ENCODE measurements at places on chromosomes 3 and 15.
A peak's percentile ranks its signal among the peaks of the same experiment; 100 is the strongest.

GRCh38 chr3:59654123-59654479, 604.3 kb upstream of the CFAP20DC start:
- DNase-seq: no peak

- DNase-seq: no peak
Measured at GRCh38 chr3:78268716-78269668, 1229.1 kb downstream of the ROBO2 start.

GRCh38 chr3:4491855-4492207, 1.3 kb upstream of the ITPR1 start:
- DNase-seq: no peak

DNA sequence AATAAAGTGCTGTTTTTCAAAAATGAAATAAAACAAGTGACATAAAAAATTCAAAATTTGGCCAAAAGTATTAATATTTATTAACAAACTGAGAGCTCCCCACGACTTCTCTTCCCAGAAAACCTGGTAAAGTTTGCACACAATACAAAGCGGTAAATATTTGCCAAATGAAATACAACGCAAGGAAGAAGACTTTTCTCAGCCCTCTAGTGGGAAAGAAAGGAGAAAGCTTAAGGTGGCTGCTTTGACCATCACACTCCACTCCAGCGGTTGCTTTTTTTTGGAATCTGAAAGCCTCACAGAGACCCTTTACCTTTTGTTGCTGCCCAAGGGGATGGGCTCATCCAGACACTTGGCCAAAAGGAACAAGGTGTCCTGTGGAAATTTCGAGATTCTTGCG, 1.1 kb upstream of the GK5 start:
- DNase-seq: no peak

GRCh38 chr15:73353734-73354133, 15.0 kb downstream of the HCN4 start:
- no peak for DNase-seq

DNA sequence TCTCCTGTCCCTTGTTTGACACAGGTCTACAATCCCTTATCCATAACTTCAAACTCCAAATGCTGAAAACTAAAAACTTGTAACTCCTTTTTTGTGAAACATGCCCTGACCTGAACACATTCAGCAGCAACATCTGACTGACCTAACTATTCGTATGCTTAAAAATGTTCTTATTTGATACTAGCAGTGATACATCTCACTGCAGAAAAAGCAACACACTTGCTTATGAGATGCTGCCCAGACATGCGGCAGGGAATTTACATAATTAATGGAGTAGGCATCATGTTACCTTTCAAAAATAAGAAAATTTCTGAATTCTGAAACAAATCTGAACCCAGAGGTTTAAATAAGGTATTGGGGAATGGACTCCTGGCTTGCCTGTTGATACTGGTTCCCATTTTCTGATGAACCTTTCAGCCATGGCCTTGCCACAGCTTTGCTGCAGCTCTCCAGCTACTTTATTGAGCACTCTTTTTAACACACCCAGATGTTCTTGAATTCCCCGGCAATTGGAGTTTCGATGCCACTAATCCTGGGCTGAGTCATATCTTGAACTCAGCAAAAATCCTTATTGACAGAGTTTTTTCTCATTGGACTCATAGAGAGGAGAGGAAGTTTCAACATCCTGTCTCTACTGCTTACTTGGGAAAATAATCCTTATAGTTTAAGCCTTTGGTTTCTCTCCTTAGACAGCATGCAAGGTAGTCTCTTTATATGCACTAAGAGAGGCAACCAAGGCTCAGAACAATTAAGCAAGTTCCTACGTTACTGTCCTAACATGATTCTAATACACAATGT, 296.6 kb upstream of the LMCD1 start:
- no peak for DNase-seq

- DNase-seq: peak; percentile 80
Measured at GRCh38 chr15:84734794-84735479, 13.5 kb upstream of the ZNF592 start.

- DNase-seq: no peak
Measured at GRCh38 chr15:80780416-80781221, 1.4 kb downstream of the CEMIP start.

- no peak for DNase-seq
Measured at GRCh38 chr15:71357321-71357732, 242.1 kb downstream of the THSD4 start.

GRCh38 chr15:60372227-60372626, 25.6 kb downstream of the ANXA2 start:
- no peak for DNase-seq

Data from activated CD8-positive, alpha-beta memory T cell treated with anti-CD3 and anti-CD28 coated beads for 24 hours (primary cell).